ENCODE measurements at places on chromosomes 4 and X.
A peak's percentile ranks its signal among the peaks of the same experiment; 100 is the strongest.

DNA sequence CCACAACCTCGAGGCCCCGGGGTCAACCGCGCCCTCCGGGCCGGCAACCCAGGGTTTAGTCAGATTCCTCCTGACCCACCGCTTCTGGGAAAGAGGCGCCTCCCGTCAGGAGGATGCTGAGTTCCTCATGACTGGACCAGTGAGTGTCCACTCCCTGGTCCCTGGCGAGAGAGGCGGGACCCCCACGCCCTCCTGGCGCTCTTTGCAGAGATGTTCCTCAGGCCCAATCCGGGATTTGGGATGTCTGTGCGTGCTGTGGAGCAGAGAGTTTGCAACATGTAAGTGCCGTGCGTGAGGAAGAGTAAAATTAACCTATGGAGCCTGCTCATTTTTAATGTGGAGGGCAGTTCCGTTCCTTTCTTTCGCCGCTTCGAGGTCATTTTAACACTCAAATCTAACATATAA is 824 bp upstream of the UGDH start:
- DNase-seq, result no peak

GRCh38 chr4:22458098-22458497 is 57.8 kb downstream of the ADGRA3 start:
- DNase-seq, result no peak

GRCh38 chr4:1574601-1575417 is 109.3 kb downstream of the FAM53A start:
- no peak for DNase-seq

GRCh38 chr4:155010376-155010775 is 198.1 kb upstream of the NPY2R start:
- no peak for DNase-seq

- DNase-seq, result no peak
Measured at GRCh38 chr4:86326400-86326799, 33.5 kb downstream of the MAPK10 start.

GRCh38 chrX:107452581-107452980 is 3.1 kb downstream of the FRMPD3 start:
- DNase-seq, result no peak

DNA sequence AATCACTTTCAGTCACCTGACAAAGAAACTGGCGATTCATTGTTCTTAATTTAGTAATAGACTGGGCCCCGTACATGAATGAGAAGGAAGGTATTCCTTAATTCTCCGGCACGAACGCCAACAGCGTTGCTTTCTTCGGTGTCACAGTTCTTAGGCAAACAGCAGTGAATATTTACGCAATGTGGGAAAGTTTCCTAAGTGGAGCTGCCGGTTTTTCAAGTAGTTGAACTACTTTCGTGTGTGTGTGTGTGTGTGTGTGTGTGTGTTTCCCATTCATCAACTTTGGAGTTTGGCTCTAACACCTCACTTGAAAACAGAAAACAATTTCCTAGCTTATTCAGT is 651 bp downstream of the NXT2 start:
- DNase-seq, result no peak

- DNase-seq, result no peak
Measured at GRCh38 chr4:5462896-5463295, 245.5 kb downstream of the EVC2 start.

DNA sequence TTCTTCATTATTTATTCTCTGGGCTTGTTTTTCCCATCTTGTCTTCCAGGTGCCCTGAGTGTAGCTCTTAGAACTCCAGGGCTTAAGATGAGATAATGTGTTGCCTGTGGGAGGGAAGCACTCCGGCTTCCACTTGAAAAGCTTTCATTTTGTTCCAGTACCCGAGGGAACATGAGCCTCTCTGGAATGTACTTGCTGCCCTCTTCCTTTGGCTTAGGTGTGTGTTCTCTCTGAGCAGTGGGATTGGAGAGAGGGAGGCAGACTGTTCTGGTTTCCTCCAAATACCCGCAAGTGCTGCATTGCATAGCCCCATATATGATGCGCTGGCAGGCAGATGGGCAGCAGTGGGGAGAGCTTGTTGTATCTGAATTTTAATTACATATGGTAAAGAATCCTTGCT is 861 bp upstream of the DTHD1 start:
- DNase-seq, result peak; percentile 15

GRCh38 chr4:113112338-113112978 is 63.0 kb downstream of the ANK2 start:
- DNase-seq, result no peak

- no peak for DNase-seq
Measured at GRCh38 chrX:132692066-132692465, 203.2 kb upstream of the MBNL3 start.

GRCh38 chr4:38980903-38981676 is 51.1 kb downstream of the TMEM156 start:
- DNase-seq, result no peak

DNA sequence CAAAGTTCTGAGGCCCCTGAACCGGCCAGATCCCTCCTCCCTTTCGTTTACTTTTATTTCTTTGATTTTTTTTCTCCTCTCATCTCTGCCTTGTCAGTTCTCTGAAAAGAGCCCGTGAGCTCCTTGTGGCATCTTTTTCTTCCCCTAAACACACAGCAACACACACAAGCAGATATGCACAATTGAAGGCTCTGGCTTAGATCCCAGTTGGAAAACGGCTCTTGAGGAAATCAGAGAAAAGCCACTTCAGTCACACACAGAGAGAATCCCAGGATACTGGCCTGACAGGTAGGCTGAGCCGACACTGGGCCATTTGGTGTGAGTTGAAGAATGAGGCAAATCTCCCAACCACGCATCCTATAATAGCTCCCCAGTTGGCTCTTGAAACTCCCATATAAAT is 12.9 kb downstream of the DIPK2B start:
- no peak for DNase-seq

DNA sequence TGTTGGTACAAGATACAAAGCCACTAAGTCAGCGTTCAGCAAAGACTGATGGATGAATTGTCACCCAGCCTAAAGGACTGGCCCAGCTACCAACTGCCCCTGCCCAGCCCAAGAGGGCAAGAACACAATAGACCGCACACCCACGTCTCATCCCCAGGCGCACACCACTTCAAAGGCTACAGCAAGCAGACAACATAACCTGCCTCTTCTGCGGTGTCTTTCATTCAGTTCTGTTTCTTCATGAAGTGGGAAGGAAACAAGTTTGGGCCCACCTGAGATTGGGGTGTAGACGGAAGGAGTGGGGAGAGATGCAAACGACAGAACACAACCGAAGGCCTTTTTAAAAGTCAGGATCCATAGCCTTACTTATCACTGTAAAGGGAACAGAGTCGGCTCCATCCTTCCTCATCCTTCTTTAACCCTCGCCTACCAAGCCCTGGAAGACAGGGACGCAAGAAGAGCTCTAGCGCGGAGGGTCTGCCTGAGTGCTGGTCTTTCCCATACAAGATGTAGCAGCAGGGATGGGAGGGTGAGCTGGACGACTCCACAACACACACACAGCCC is 691 bp downstream of the SCARB2 start:
- no peak for DNase-seq

DNA sequence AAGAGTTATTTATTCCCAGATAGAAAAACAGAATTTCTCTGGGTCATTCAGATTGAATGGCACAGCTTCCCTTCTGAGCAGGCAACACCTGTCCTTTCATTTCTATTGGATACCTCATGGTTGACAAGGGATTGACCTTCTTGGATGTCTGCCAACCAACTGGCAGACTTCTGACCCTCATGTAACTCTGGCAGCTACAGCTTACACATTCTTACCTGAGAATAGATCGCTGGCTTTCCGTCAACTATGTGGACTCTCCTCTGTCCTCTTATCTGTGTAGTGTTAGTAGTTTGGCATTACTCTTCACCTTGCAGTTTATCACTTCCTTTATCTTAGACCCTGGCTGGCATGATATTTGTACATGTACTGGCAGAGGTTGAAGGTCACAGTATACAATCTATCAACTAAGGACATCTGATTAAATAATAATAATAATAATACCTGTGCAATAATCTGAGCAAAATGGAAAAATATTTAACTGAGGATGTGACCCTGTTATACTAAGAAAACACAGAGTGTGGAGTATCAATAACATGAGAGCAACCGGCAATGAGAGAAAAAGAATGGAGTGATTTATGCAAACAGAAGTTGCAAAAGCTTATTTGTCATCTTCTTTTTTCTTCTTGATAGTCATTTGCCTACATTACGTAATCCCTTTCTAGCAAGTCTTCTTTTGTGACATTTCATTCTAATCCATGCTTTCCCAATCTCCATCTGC is 1118.2 kb downstream of the ARAP2 start:
- DNase-seq, result no peak

DNA sequence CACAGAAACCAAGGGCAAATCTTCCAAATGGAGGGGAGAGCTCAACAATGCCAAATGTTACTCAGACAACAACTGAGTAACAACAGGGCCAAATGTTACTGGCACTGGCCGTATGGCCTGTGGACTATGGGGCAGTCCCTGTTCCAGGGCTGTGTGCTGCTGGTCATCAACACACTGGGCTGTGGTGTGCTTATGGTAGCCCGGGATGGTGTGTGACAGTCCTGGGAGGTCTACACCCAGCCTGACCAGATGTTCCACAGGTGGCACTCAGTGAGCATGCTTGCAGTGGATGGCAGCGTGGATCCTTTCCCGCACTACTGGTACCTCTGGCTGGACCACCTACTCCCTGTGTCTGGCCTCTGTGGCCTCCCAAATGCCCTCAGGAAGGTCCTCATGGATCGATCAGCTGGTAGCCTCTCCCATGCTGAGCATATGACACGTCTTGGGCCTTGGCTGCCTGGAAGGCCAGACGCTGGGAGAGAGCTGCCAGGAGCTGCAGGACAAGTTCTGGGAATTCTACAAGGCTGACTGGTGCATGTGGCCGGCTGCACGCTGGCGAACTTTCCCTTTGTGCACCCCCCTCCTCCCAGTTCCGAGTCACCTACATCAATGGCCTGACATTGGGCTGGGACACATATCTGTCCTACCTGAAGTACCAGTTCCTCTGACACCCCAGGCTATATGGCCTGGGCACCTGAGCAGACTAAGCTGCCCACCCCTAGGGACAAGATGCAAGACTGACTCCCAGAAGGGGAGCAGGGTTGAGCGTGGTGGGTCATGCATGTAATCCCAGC is 59.7 kb upstream of the IQSEC2 start:
- DNase-seq, result no peak

- DNase-seq, result no peak
Measured at GRCh38 chr4:168803732-168804131, 206.3 kb downstream of the CBR4 start.

DNA sequence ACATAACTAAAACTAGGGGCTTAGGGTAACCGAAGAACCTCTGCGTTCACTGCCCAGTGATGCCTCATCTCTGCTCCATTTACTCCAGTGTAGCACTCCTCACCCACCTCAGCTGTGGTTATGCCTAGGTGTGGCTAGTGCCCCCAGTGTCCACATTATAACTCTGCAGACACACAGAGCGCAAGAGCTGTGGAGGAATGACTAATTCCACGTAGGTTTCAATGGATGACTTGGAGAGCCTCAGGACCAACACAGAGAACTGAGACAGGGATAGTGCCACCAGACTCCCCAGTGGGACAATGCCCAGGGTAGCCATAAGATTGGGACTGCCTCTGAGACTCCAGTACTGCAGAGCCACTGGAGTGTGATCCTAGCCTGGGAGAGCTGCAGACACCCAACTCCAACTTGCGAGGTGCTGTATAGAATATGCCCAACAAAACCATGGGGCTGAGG is 542.4 kb upstream of the DIPK2B start:
- no peak for DNase-seq

DNA sequence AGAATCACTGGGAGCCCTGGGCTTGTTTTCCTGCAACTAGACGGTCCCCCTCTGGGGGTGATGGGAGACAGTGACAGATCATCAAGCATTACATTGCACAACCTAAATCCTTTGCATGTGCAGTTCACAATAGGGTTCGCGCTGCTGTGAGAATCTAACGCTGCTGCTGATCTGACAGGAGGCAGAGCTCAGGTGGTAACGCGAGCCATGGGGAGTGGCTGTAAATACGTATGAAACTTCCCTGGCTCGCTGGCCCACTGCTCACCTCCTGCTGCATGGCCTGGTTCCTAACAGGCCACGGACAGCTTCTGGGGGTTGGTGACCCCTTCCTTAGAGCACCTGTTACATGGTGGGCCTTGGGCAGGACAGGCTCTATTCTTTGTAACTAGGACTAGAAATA is 10.4 kb downstream of the PAQR3 start:
- no peak for DNase-seq

DNA sequence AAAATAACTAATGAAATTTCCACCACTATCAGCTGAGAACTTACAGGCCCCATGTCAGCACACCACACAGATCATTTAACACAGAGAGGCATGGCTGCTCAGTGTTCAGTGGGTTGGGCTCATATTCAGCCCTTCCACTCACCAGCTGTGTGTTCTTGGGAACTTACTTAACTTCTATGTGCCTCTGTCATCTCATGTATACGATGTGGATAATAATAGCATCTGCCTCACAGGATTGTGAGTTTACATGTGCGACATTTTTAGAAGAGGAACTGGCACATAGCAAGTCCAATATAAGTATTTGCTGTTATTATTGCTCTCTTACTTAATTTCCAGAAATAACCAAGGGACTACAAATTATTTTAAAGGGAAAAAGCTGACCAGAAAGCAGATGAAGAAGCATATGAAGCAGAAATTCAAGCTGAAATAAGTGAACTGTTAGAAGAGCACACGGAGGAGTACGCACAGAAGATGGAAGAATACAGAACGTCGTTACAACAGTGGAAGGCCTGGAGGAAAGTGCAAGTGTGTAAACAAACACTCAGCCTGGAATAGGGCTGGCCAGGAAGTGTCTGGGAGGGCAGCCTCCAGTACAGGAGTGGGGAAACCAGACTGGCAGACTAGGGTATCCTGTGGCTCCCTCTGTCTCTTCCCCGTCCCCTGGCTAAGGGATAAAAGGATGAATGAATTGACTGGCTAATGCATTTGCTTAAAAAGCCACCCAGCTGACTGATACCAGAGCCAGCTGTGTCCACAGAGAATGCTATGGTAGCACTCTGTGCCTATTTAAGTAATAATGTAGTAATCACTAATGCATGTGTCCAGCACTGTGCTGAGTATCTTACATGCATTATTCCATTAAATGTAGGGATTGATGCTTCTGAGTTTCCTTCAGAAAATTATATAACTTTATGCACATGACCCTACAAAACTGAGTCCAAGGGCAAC is 67.1 kb downstream of the CC2D2A start:
- no peak for DNase-seq

- DNase-seq, result no peak
Measured at GRCh38 chr4:41095192-41095872, 119.0 kb downstream of the APBB2 start.

- no peak for DNase-seq
Measured at GRCh38 chr4:51931461-51931860, 88.5 kb downstream of the DCUN1D4 start.
